M059J (cell line): ENCODE measurements at places on chromosomes 7 and 10. TPM values are rescaled to one million over a fixed set of nuclear protein-coding genes. Genes with fewer than 3 reads are reported as not detected.

DNA sequence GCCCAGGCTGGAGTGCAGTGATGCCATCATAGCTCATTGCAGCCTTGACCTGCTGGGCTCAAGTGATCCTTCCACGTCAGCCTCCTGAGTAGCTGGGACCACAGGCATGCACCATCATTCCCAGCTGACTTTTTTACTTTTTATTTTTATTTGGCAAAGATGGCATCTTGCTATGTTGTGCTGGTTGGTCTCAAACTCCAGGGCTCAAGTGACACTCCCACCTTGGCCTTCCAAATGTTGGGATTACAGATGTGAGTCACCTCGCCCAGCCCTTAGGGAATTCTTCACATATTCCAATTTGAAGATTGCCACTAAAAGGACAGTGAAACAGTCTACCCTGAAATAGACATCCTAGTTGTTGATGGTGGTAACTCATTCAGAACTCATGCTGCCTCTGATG, 27.7 kb downstream of the SUGCT start:
- DNase-seq = peak; percentile 38

GRCh38 chr10:33365871-33366411, 31.5 kb upstream of the NRP1 start:
- peak; percentile 91 for DNase-seq

- DNase-seq = no peak
Measured at GRCh38 chr10:78357141-78358063, 323.7 kb downstream of the RPS24 start.

DNA sequence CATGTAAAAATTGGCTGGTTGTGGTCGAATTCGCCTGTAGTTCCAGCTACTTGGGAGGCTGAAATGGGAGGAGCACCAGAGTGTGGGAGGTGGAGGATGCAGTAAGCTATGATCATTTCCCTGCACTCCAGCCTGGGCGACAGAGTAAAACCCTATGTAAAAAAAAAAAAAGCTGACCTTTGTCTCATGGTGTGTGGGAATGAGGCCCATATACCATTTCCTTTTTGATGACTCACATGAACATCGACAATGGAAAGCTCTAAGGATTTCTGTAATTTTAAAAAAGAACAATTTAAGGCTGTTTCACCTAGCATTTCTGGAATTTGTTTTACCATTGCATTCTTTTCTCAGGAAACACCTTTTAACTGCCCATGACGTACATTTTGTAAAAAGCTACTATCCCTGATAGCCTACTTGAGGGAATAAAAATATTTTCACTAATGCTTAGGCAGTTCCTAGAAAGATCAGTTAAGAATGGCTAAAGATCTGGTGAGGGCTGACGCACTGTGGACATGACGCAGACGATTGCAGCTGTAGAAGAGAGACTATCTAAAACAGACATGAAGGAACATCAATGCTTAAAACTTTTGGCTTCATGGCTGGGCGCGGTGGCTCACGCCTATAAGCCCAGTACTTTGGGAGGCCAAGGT, 400.6 kb upstream of the IGFBP3 start:
- peak; percentile 55 for DNase-seq

RNF133 gene
- total RNA-seq = 0.10 TPM in 1 of 2 replicates, not detected in the other

GRCh38 chr10:87761892-87762291, 56.1 kb downstream of the ATAD1 start:
- DNase-seq = peak; percentile 87

DNA sequence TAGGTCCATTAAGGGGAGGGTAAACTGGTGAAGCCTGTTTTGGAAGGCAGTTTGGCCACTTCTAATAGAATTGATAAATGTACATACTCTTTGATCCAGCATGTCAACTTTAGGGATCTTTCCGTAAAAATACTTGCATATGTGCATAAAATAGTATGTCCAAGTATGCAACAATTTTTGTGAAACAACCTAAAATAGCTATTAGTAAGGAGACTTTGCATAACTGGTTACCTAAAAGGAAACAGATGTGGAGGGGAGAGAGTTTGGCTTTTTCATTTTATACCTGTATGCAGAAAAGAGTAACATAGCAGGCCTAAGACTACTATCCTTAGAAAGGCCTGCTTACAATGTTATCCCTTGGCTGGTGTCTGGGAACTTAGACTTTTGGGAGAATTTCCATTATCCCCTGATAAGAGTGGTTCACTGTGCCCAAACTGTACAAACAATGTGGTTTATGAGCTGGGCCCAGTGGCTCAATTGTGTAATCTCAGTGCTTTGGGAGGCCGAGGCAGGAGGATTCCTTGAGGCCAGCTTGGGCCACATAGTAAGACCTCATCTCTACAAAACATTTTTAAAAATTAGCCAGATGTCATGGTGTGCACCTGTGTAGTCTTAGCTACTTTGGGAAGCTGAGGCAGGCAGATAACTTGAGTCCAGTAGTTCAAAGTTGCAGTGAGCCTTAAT, 21.3 kb downstream of the PTPN12 start:
- DNase-seq = no peak

DNA sequence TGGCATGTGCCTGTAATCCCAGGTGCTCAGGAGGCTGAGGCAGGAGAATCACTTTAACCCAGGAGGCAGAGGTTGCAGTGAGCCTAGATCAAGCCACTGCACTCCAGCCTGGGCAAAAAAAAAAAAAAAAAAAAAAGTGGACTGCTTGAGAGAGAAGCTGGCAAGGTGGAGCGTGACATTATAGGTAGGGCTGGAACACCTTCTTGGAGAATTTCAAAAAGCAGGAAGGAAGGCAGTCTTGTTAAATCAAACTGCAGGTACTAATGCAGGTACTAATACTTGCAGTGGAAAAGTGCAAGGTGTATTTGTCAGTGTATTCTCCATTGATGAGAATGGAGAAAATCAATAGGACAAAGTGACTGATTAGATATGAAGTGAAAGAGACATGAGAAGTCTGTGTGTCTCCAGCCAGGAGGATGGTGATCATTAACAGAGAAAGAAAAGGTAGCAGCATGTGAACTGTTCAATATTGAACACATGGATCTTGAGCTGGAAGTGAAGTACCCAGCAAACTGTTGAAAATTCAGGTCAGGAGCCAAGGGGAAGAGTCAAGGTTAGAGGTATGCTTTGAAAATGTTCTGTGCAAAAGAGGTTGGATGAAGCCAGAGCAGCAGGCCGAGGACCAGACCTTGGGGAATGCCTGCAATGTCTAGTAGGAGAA, 12.6 kb upstream of the SLC16A12 start:
- DNase-seq = no peak

GRCh38 chr10:30398788-30399187, 35.2 kb upstream of the MAP3K8 start:
- DNase-seq = no peak

LIPF gene
- not detected in 2 replicates for total RNA-seq

NEUROG3 gene
- not detected in 2 replicates for total RNA-seq
